ENCODE measurements at places on chromosomes 1 and 21.

DNA sequence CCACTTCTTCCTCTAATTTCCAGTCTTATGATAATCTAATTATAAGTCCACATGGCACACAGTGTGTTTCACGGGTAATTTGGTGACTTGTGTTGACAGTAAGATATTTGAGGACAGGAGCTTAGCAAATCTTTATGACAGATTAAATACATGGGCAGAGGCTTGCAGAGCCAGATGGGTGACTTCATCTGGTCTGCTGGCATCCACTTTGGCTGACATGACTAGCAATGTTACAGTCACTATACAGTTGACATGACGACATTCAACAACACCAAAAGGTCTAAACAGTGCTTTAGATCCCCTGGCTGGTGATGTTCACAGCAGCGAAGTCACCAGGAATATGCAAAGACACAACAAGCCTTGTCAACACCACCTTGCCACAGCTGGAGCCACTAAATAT, 147.2 kb downstream of the ETS2 start:
- no peak for DNase-seq

- no peak for DNase-seq
Observed at GRCh38 chr1:17768651-17769241, 13.6 kb downstream of the ACTL8 start.

DNA sequence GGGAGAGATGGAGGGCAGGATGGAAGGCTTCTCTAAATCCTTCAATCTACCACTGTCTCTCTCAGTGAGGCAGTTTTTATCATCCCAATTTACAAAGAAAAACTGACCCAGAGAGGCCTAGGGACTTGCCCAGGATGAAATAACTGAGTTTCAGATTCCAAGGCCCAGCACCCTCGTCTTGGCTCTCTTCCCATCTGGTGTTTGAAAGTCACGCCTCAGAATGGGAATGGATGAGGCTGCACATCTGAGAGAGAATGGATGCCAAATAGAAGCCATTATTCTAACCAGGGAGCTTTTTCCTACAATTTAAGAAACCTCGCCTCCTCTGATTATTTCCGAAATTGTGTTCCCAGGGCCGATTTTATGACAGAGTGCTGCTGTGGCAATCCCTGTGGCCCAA, 10.6 kb upstream of the KCNN3 start:
- DNase-seq, result no peak

- DNase-seq, result no peak
Observed at GRCh38 chr1:161351482-161351881, 16.2 kb downstream of the CFAP126 start.

All from stimulated activated naive CD8-positive, alpha-beta T cell treated with anti-CD3 and anti-CD28 coated beads, Interleukin-15, Interleukin-2, amounts not matched to agents 100 U/mL and 50 U/mL, for 24 hours (primary cell).